ENCODE measurements at places on chromosomes 4 and X.

DNA sequence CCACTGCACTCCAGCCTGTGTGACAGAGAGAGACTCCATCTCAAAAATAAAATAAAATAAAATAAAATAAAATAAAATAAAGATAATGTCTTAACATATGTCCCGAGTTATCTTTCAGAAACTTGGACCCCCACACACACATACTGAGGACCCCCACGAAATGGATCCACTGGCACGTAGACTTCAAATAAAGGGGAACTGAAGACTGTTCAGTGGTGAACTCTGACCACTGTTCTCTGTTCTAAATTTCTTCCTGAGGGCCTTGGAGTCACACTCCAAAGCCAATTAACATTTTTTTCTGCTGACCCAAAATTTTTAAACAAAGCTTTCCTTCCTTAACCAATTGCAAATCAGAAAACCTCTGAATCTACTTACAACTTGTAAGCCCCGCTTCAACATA is 43.5 kb upstream of the PRDX4 start:
- DNase-seq: no peak

GRCh38 chr4:7778510-7779431 is 160.9 kb downstream of the AFAP1 start:
- DNase-seq: no peak

DNA sequence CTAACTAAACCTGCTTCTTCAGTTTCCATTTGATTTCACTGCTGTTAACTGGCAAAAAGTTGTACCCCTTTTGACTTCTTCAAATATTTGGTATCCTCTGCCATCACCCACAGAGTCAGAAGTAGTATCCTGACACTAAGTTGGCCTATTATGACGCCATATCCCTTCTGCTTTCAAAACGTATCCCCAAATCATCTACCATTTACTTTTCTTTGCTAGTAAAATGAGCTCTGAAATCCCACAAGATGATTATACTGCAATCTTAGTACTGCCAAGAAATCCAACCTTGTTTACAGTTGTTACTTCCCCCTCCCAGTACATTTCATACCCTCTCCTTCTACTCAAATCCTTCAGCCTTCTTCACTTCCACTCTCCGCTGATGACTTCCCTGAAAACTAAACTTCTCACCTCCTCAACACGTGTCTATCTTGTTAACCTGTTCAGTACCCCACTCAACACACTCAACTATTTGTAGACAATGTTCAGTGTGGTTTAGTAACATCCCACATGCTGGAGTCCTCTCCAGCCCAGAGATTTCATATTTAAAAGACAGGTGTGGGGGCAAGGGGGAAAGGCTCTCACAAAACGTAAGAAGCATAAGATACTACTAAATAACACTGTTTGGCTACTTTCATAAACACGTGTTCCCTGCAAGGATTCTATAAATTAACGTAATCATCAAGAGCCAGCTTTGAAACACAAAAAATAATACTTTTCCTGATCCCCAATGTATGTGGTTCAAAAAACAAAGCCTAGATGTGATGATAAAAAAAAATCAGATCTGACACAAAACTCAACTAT is 1.3 kb downstream of the NAF1 start:
- peak; percentile 3 for DNase-seq

DNA sequence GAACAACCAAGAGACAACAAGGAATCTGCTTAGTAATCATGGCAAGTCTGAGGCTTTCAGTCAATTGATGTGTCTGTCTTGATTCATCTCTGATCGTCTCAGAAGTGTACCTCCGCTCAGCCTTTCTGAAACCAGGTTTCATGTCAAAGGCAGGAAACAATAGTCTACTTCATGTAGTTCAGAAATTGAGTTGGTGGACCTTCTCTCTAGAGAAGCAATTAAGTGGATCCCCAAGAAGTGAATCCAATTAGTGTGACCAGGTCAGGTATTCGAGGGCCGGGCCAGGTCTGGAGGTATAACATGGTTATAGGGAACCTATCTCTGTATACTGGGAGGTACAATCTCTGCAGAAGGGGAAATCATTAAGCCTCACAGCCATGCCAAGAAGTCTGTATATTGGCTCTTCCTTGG is 32.0 kb downstream of the DAPP1 start:
- no peak for DNase-seq

Data from suppressor macrophage treated with lipopolysaccharide for 1 hour (primary cell).